ENCODE measurements at places on chromosomes 5 and 9. TPM values are rescaled to one million over a fixed set of nuclear protein-coding genes. Genes with fewer than 3 reads are reported as not detected.

- no peak overlapping the region for H3K27ac ChIP-seq
- no peaks in the 10 kb centered on the region for H3K36me3 ChIP-seq
- H3K4me3 ChIP-seq: no peak overlapping the region
- H3K27me3 ChIP-seq: no peaks in the 10 kb centered on the region
- DNase-seq: no peak
Observed at GRCh38 chr5:68383888-68384310, 168.3 kb downstream of the PIK3R1 start.

DNA sequence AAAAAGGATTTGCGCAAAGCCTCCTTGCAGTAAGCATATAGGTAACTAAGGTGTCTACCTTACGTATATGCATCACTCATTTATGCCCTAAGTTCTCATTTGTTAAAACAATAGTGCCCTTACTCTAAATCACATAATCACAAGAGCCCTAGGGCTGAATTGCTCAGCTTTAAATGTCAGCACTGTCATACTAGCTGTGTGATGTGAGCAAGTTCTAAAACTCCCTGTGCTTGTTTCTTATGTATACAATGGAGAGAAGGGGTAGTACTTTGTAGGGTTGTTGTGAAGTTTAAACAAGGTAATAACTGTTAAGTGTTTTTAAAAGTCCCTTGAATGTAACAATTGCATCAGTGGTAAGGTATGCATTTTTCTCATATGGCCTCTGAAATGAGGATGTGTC lies 169.5 kb upstream of the DMRT1 start:
- H3K4me3 ChIP-seq: no peak overlapping the region
- no peak overlapping the region for H3K27ac ChIP-seq
- peaks cover 1% of the 10 kb centered on the region for H3K36me3 ChIP-seq

- no peak overlapping the region for H3K27ac ChIP-seq
- no peak for DNase-seq
- H3K27me3 ChIP-seq: peaks cover 4% of the 10 kb centered on the region
Observed at GRCh38 chr5:68012429-68012828, 203.1 kb upstream of the PIK3R1 start.

- no peak overlapping the region for H3K27ac ChIP-seq
- no peak for DNase-seq
- H3K27me3 ChIP-seq: peaks cover 3% of the 10 kb centered on the region
- no peak overlapping the region for H3K4me3 ChIP-seq
Observed at GRCh38 chr5:57441557-57441956, 41.1 kb downstream of the ACTBL2 start.

DNA sequence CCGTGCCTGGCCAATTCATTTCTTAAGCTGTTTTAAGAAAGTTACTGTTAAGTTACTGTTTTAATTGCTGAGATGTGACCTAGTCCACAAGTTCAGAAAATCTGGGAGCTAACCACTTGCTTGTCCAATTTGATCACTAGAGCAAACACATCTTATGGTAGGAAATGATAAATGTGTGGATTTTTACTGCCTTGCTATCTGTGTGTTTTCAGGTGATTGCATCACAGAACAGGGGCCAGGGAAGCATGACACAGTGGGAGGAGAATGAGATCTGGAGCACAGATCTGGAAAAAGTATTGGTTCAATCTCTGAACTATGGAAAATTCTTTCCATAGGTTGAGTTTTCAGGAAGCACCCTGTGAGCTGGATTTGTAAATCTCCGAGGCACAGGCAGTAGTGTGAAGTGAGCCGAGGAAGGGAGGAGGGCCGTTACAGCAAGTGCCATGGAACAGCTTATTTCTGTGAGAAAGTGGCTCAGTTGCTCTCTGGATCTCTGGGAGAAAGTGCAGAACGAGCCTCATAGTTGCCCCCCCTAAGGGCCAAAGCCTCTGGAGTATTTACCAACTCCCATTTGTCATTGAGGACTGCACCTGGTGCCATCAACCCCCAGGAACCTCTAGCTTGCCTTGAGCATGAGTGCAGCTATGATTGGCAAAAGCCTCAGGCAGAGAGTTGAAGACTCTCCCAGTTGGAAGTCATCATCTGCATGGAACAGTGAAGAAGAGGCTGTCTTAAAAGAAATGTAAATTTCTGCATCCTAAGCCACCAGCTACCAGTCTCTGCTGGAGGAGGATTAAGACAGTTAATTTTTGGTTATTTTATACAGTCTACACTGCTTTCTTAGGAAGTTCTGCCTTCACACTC lies 161.8 kb upstream of the CLINT1 start:
- H3K27me3 ChIP-seq: peaks cover 15% of the 10 kb centered on the region
- H3K4me1 ChIP-seq: no peaks in the 10 kb centered on the region
- H3K27ac ChIP-seq: no peak overlapping the region
- no peak for DNase-seq
- no peak overlapping the region for H3K4me3 ChIP-seq

DNA sequence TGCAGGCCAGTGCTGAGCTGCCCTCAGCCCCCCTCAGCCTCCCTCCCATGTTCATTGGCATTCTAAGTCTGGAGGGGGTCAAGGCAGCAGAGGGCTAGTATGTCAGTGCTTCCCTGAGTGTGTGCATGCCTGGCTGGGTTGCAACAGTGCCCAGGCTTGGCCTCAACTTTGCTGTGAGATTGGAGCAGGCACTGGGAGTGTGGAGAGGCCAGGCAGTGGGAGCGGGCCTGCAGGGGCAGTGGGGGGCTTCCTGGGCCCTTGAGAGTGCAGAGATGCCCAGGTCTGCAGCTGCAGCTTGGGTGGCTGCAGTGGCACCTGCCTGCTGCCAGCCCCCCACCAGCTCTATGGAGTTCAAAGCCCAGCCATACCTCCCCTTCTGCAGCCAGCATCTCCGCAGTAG lies 239.3 kb downstream of the ARRDC3 start:
- no peak overlapping the region for H3K27ac ChIP-seq
- H3K36me3 ChIP-seq: no peaks in the 10 kb centered on the region
- peaks cover 2% of the 10 kb centered on the region for H3K4me1 ChIP-seq

- no peaks in the 10 kb centered on the region for H3K27me3 ChIP-seq
- H3K4me1 ChIP-seq: peaks cover 56% of the 10 kb centered on the region
- H3K27ac ChIP-seq: peak overlapping the region; percentile 41
- no peak overlapping the region for H3K4me3 ChIP-seq
- H3K36me3 ChIP-seq: peaks cover 59% of the 10 kb centered on the region
Observed at GRCh38 chr5:39132792-39133191, 58.6 kb upstream of the RICTOR start.

GRCh38 chr9:92723801-92724323 lies 40.8 kb downstream of the BICD2 start:
- no peak for DNase-seq
- no peak overlapping the region for H3K27ac ChIP-seq
- peaks cover 17% of the 10 kb centered on the region for H3K36me3 ChIP-seq
- no peaks in the 10 kb centered on the region for H3K27me3 ChIP-seq

GRCh38 chr5:177402271-177403043 lies 2.0 kb upstream of the PFN3 start:
- H3K27ac ChIP-seq: peak overlapping the region; percentile 63
- peaks cover 27% of the 10 kb centered on the region for H3K4me1 ChIP-seq
- H3K27me3 ChIP-seq: peaks cover 14% of the 10 kb centered on the region
- H3K4me3 ChIP-seq: peak overlapping the region; percentile 72
- no peaks in the 10 kb centered on the region for H3K36me3 ChIP-seq
- DNase-seq: peak; percentile 90

GRCh38 chr5:2607598-2607997 lies 143.9 kb downstream of the IRX2 start:
- H3K36me3 ChIP-seq: no peaks in the 10 kb centered on the region
- H3K27ac ChIP-seq: no peak overlapping the region
- no peak for DNase-seq
- H3K27me3 ChIP-seq: no peaks in the 10 kb centered on the region

DNA sequence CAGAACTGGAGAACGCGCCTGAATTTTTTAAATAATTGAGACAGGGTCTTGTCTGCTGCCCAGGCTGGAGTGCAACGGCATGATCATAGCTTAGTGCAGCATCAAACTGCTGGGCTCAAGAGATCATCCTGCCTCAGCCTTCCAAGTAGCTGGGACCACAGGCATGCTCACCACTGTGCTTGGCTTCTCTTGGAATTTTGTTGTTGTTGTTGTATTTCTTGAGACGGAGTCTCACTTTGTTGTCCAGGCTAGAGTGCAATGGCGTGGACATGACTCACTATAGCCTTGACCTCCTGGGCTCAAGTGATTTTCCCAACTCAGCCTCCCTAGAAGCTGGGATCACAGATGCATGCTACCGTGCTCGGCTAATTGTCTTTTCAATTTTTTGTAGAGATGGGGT lies 58.4 kb upstream of the DAB2IP start:
- H3K27me3 ChIP-seq: peaks cover 42% of the 10 kb centered on the region
- no peak overlapping the region for H3K27ac ChIP-seq
- H3K4me3 ChIP-seq: no peak overlapping the region
- H3K4me1 ChIP-seq: no peaks in the 10 kb centered on the region
- DNase-seq: no peak

GRCh38 chr5:89399548-89399947 lies 516.6 kb upstream of the MEF2C start:
- no peak overlapping the region for H3K27ac ChIP-seq
- peaks cover 13% of the 10 kb centered on the region for H3K4me1 ChIP-seq
- H3K27me3 ChIP-seq: no peaks in the 10 kb centered on the region
- no peak overlapping the region for H3K4me3 ChIP-seq
- DNase-seq: no peak

- peaks cover 8% of the 10 kb centered on the region for H3K27me3 ChIP-seq
- no peak for DNase-seq
- no peaks in the 10 kb centered on the region for H3K4me1 ChIP-seq
- H3K36me3 ChIP-seq: no peaks in the 10 kb centered on the region
- H3K27ac ChIP-seq: no peak overlapping the region
- no peak overlapping the region for H3K4me3 ChIP-seq
Observed at GRCh38 chr5:5564898-5565297, 142.4 kb downstream of the ICE1 start.

DNA sequence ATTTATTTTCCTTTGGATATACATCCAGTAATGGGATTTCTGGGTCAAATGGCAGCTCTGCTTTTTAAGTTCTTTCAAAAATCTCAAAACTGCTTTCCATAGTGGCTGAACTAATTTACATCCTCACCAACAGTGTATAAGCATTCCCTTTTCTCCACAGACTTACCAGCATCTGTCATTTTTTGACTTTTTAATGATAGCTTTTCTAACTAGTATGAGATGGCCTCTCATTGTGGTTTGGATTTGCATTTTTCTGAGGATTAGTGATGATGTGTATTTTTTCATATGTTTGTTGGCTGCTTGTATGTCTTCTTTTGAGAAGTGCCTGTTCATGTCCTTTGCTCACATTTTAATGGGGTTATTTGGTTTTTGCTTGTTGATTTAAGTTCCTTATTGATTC lies 90.0 kb upstream of the HMHB1 start:
- H3K4me3 ChIP-seq: no peak overlapping the region
- H3K27ac ChIP-seq: no peak overlapping the region
- H3K36me3 ChIP-seq: peaks cover 5% of the 10 kb centered on the region
- peaks cover 2% of the 10 kb centered on the region for H3K27me3 ChIP-seq
- DNase-seq: no peak

DNA sequence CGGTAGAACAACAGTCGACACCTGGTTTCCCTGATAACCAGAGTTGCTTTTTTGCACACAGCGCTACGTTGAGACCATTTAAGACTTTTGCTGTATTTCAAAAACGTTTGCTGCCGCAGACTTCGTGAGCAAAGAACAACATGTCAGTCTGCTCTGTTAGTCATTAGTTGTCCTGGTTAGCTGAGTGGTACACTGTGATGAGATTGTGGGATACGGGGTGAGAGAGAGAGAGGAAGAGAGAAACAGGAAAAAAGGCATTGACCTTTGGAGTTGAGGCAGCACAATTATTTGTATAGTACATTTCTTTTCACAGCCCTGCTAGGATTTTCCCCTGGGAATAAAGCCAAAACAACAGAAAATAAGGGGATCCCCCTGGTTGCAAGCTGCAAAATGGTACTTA lies 306.1 kb upstream of the WWC1 start:
- no peaks in the 10 kb centered on the region for H3K4me1 ChIP-seq
- H3K27me3 ChIP-seq: peaks cover 7% of the 10 kb centered on the region
- H3K4me3 ChIP-seq: no peak overlapping the region
- H3K27ac ChIP-seq: no peak overlapping the region

DNA sequence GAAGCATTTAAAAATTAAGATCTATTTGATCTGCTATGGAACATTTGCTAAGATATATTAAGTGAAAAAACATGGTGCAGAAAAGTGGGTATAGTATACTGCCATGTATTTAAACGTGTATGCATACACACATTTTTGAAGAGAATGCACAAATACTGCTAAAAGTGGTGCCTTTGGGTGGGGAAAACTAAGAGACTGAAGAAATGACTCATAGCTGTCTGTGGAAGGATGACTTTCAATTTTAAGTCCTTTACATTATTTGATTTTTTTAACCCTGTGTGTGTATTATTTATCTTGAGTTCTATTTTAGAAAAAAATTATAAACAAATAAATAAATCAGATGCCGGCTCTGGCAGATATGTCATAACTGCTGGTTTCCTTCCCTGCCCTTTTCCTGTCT lies 120.7 kb upstream of the SLIT3 start:
- no peak for DNase-seq
- peaks cover 8% of the 10 kb centered on the region for H3K27me3 ChIP-seq
- H3K4me1 ChIP-seq: no peaks in the 10 kb centered on the region
- H3K4me3 ChIP-seq: no peak overlapping the region
- H3K36me3 ChIP-seq: no peaks in the 10 kb centered on the region

The ELOVL7 gene
- total RNA-seq: 0.85 TPM

The OR13D1 gene
- not detected for total RNA-seq

The GFRA3 gene
- 0.09 TPM for total RNA-seq

The SLC6A7 gene
- total RNA-seq: not detected

The IRX2 gene
- total RNA-seq: not detected

The ADAMTS19 gene
- total RNA-seq: not detected

The STK32A gene
- total RNA-seq: not detected

Data from activated CD4-positive, alpha-beta T cell treated with anti-CD3 and anti-CD28 coated beads for 36 hours (primary cell).